ENCODE measurements at places on chromosomes 4 and X.

DNA sequence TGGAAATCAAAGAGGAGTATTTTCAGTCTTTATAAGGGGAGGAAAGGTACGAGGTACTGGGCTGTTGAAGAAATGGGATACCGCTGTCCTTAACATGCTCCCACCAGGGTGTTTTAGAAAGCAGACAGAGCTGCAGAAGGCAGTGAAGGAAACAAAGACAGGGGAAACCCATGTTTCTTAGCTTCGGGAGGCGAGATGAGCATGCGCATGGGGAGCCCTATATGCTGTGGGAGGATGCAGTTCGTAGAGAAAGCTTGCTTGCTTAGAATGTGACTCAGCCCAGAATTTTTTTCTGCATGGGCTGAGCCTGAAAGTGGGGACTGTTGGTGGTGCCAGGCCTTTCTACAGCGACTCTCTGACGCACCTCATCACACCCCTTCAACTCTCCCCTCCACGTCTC, 28.8 kb upstream of the SCOC start:
- no peak for DNase-seq

- no peak for DNase-seq
Measured at GRCh38 chr4:89939994-89940393, 45.3 kb downstream of the MMRN1 start.

DNA sequence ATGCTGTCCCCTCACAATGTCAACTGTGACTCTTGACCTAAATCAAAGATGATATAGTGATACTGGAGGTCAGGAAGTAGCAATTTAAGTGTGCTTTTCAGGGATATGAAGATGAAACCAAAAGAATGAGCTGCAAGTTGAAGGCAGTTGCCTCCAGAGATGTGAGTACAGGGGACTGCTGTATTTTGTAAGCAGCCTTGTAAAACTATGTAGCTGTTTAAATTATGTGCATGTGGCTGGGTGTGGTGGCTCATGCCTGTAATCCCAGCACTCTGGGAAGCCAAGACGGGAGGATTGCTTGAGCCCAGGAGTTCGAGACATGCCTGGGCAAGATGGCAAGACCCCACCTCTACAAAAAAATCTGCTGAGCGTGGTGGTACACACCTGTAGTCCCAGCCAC, 15.1 kb upstream of the TNIP2 start:
- DNase-seq = no peak

DNA sequence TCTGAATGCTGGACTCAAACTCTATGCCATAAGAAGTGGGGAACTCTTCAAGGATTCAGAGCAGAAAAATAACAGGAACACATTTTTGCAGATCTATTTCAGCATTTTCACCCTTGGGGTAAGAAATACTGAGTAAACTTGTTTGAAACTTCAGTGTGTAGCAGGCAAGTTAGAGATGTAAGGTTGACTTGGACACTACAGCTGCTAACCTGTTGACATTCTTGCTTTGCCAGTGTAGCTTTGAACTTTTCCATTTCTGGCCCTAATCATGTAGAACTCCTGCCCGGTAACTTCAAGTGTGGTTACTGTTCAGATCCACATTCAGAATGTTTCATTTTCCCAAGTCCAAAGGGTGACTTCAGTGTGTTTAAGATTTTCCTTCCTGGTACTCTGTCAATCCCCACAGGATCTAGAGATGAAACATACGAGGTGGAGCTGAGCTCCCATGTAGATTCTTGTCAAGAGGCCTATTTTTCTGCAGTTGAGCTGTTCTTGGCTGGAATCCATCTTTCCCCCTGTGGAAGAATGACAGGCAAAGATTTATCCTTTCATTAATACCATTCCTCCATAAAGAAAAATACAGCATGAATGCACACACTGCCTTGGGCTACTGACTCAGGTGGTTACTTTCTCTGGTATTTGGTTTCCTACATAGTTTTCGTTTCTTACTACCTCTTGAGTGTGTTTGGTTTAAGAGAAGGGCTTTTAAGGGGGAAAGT, 34.1 kb downstream of the FHDC1 start:
- DNase-seq = no peak

GRCh38 chr4:78190068-78190467, 132.9 kb downstream of the FRAS1 start:
- DNase-seq = no peak

DNA sequence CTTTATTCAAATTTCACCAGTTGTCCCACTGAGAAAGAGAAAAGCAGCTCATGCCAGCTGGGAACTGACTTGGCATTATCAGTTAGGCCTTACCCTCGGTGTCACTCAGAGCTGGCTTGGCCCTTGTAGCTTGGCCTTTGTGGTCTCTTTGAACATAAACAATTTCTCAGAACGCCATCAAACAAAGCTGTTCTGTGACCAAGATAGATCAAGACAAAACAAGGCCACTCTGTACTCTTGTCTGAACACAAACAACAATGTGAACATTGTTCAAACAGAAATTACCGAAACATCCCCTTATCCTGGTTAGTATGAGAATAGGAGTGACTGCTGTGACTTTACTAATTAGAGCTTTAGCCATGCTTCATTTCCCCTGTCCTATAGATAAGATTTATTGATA, 57.2 kb downstream of the DIPK2B start:
- DNase-seq = no peak

- DNase-seq = no peak
Measured at GRCh38 chr4:60223208-60223923, 976.8 kb upstream of the ADGRL3 start.

DNA sequence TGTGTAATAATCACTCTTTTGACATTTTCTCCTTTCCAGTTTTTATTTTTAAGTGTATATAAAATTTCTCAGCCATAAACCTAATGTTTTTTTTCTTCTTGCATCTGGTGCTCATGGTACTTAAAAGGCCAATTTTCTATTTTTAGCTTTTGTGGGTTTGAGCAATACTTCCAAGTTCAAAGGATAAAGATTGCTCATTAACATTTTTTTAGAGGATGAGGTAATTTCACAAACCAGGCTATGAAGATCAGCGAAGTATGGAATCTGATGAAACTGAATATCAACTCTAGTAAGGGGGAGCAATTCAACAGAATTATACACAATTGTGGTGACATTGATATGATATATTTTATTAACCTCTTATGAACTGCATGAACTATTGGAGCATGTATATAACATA, 25.8 kb upstream of the KLHL34 start:
- DNase-seq = no peak

DNA sequence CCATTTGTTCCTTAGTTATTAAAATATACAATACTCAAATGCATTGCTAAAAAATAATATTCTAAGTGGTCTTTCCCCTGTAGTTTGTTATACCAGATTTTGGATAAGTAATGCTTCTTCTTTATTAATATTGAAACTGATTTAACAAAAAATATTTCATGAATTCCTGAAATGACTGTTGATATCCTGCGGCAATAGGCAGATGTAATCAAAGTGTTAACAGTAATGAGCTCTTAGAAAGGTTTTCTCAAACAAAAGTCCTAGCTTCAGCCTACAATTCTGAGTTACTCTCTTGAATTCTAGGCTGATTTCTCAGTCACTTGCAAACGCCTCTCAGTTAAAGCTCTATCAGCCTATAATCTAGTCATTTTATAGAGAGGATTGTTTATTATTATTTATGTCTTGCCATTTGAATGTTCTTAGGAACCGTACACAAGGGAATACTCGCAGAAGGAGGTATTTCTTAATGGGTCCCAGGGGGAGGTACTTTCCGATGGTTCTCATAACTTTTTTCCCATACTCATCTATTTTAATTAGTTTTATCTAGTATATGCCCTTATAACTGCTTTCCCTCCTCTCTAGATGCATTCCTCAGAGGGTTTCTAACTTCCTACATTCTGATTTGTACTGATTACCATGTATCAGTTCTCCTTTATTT, 96.8 kb downstream of the FNIP2 start:
- DNase-seq = no peak

GRCh38 chr4:81071013-81071412, 40.5 kb downstream of the BMP3 start:
- DNase-seq = no peak

GRCh38 chrX:143462696-143463095, 54.6 kb downstream of the SPANXN3 start:
- no peak for DNase-seq

- DNase-seq = no peak
Measured at GRCh38 chr4:13476915-13477314, 7.2 kb downstream of the RAB28 start.
